Smooth muscle cell of the brain vasculature (primary cell): ENCODE measurements at places on chromosomes 12 and 14.

DNA sequence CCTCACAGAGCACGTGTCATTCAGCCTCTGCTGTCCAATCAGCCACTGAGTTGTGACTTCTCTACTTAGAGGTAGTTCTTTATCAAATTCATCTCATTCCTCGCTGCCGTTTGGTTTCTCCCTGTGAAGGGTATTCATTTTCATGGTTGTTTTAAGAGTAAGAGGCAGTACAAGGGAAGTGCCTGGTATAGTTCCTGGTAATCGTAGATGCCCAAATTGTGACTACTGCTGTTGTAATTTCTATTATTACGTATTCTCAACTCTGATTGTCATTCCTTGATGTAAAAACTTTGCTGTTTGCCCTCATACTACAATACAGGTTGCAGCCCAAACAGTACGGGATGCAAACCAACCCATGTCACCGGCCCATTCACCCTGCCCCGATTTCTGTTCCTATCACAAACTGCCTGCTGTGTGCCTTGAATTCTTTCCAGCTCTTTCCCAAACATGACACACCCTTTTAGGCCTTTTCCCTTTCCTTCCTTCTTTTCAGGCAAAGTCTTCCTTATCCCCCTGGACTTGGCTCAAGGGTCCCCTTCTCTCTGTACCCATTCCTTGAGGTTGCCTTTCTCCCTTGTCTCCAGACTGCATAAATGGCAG is 93.0 kb downstream of the SLC25A47 start:
- DNase-seq: no peak

DNA sequence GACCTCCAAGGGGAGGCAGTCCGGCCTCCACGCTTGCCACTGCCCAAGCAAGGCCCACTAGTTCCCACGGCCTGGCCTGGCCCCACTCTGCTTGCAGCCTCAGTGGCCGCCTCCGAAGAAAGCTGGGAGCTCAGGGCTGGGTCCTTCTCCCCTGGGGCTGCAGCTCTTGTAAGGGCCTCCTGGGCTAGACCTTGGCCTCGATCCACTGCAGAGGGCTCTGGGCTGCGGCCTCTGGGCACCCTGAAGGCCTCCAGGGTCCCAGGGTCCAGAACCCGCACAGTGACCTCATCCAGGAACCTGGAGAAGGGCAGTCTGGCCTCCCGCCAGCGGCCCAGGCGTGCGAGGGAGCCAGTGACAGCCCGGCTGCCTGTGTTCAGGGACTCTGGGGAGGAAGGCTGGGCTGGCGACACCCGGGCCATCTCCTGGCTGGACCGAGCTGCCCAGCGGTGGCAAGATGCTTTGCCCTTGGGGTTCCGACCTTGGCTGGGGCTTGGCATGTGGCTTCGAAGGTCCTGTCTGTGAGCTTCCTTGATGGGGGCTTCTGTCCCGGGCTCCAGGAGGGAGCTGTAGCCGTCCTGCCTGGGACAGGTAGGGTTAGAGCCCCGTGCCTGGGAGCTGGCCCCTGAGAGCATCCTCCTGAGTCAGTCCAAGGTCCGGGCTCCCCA is 9.8 kb downstream of the BEGAIN start:
- DNase-seq: no peak

DNA sequence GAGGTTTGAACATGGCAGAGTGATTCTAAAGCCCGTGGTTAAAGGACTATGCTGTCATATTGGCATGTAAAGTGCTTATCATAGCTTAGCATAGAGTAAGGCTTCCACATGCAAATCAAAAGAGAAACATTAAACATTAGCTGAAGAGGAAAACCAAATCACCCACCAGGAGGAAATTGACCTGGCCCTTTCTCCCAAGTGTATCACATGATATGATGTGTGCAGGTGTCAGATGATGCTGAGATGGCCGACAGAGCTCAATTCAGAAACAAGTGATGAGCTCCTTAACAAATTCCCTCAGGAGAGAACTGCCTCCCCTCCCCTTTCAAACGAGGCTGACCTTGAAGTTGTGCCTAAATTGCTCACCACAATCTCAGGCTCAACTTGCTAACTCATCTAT is 217.1 kb upstream of the BTG1 start:
- DNase-seq: no peak

DNA sequence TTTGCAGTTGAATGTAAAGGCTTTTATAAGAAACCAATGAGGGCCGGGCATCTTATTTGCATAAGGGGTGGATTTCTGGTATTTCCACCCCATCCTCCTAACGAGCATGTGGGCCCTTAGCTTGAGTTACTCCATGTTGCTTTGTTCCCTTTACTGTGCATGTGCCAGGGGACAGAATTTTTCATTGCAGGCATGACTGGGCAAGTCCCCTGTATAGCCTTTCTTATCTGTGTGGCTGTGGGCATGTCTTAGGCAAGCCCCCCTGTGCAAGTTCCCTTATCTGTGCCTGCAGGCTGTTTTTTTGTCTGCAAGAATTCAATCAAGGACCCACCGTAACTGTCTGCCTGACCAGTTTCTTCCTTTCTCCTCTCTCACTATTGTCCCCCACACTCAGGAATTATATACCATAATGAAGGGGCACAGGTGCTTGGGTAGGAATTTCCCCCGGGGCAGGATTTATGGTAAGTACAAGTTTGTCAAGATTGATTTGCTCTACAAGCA is 152.2 kb upstream of the CNOT2 start:
- DNase-seq: no peak

GRCh38 chr12:2895051-2895451 is 4.4 kb downstream of the TULP3 start:
- no peak for DNase-seq

DNA sequence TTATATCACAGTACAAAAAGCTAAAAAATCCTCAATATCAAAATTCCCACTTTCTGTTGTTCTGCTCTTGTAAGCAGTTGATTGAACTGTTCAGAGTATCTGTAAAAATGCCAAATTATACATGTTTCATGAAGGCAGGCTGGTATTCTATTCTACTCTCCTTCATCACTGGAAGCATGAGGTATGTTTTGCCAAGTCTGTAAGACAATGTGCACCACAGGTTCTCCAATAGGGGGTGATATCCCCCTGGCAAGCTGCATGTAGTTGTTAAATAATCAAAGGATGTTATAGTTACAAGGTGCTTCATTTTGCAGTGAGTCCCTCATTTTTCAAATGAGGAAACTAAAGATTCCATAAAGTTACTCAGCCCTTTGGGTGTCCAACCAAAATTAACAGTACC is 15.1 kb upstream of the NEK9 start:
- no peak for DNase-seq

- no peak for DNase-seq
Observed at GRCh38 chr12:70482764-70483163, 116.7 kb downstream of the KCNMB4 start.

- DNase-seq: no peak
Observed at GRCh38 chr12:76030341-76031080, 1.1 kb downstream of the PHLDA1 start.

DNA sequence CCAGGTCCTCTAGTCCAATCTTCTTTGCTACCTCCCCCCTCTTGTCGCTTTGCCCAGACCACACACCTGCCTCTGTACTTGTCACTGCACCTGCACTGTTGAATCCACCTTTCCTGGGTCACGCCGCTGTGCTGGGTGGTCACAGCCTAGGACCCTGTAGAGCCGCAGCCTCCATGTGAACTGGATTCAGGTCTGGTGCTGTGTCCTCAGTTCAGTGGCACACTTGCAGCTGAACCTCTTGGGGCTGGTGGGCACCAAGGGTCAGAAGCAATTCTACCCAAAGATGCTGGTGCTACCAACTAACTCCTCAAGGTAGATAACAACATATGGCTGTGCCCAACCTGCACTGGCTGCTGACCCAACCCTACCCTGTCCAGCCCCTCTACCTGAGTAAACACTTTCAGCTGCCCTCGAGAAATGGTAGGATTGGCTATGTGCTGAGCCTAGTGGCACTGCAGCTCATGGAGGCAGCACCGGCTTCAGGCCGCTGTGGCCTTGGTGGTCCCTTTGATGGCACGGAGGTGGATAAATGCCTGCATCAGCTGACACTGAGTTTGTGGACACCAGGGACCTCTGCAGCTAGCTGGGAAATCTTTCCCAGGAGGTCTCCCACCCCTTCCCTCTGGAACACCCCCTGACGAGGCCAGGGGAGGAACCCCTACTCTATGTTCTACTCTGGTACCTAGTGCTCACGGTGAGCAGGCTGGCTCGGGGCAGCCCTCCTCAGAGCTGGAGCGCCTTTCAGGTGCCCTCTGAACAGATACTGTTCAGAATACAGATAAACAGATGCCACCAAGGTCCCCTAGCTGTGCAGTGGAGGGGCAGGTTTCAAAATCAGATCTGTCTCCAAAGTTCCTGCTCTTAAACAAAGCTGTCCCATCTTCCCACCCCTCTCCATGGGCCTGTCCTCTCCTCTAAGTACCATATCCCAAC is 14.3 kb downstream of the AGAP2 start:
- DNase-seq: no peak

- DNase-seq: no peak
Observed at GRCh38 chr12:113322343-113322742, 12.6 kb downstream of the SLC8B1 start.

- DNase-seq: no peak
Observed at GRCh38 chr12:124094733-124095132, 121.7 kb downstream of the ZNF664 start.

DNA sequence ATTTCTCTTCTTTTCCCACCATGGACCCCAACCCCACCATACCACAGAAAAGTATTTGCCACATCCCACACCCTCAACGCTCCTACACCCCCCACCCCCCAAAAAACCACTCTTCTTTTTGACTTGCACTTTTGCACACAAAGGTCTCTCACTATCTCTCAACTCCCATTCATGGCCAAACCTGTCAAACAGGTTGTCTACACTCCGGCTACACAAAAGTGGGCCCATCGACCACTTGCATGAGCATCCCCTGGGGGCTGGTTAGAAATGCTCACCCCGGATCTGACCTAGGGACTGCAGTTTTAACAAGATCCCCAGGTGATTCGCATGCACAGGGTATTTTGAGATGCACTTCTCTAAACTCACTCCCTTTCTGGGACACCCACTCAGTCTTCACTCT is 248.2 kb downstream of the DPF3 start:
- no peak for DNase-seq

DNA sequence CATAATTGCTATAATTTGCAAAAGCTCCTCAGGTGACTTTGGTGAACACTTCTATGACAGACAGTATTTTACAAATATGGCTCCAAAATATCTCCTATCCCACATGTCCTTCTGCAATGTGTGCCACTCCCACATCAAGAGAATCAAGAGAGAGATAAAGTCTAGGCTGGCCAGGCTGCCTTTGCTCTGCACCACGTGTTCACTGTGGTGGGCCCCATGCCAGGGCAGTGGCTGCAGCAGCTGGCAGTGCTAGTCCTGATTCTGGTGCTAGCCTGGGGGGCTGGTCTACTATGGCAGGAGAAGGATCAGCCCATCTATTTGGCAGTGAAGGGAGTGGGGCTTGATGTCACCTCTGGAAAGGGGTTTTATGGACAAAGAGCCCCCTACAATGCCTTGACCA is 86.3 kb downstream of the DRAM1 start:
- DNase-seq: no peak

GRCh38 chr12:21907948-21908837 is 33.0 kb downstream of the ABCC9 start:
- DNase-seq: no peak

GRCh38 chr12:92905258-92905810 is 23.8 kb downstream of the EEA1 start:
- no peak for DNase-seq

DNA sequence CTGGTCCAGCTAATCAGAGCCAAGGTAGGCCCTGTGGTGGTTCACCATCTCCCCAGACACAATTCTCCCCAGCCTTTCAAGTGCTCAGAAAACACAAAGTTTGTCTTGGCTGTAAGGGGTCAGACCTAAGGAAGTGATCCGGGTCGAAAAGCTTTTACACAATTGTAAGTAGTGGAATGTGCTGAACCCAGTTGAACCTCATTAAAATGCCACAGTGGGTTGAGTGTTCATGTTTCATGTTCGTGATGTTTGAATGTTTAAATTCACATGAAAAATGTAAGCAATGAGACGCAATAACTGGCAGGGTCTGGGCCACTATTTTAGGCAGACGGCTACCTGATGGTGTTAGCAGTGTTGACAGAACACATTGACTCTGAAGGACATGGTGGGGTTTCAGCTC is 60.9 kb upstream of the JDP2 start:
- no peak for DNase-seq

GRCh38 chr12:50988051-50988450 is 35.7 kb downstream of the HIGD1C start:
- DNase-seq: no peak

GRCh38 chr12:100151769-100152168 is 9.1 kb upstream of the BLTP3B start:
- DNase-seq: no peak

DNA sequence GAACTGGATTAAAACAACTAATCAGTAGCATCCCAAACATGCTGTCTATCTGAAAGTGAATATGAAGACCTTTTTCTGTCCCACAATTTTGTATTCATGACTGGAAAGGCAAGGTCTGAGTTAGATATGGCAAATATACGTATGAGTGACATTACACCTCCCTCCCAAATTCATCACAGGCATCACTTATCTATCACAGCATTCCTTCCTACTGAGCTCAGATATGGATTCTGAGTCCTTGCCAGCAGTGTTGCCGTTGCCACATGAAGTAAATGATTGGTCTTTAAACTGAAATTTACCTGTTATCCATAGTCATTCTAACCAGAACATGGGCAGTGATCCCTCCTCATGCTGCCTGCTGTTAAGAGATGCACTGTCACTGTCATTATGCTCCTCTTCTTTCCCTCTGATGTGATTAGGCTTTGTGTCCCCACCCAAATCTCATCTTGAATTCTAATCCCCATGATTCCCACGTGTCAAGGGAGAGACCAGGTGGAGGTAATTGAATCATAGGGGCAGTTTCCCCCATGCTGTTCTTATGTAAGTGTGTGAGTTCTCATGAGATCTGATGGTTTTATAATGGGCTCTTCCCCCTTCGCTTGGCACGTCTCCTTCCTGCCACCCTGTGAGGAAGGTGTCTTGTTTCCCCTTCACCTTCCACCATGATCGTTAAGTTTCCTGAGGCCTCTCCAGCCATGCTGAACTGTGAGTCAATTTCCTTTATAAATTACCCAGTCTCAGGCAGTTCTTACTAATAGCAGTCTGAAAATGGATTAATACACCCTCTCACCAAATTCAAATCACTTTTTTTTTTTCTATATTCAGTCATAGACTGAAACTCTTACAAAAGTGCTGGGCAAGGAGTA is 288.4 kb downstream of the NUAK1 start:
- no peak for DNase-seq

- DNase-seq: no peak
Observed at GRCh38 chr12:13179211-13180074, 17.1 kb upstream of the EMP1 start.

- DNase-seq: no peak
Observed at GRCh38 chr14:35051796-35052195, 5.7 kb downstream of the FAM177A1 start.
